ENCODE measurements at places on chromosomes 3 and 15. TPM values are rescaled to one million over a fixed set of nuclear protein-coding genes. Genes with fewer than 3 reads are reported as not detected.

Gene MRPL3
- 121 TPM for polyA plus RNA-seq

DNA sequence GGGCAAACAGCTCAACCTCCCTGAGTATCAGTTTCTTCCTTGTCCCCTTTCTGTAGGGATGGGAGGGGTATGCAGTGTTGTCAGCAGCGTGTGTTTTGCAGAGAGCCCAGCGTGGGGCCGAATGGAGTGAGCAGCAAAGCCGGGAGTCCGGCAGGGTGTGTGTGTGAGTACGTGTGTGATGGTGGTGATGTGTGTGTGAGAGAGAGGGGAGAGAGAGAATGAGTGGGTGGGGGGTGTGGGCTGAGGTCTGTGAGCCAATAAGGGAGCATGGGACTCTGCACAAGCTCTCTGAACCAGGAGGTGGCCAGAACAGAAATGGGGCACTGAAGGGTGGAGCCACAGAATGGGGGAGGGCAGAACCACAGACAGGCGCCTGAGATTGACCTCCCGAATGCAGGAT lies 43.8 kb downstream of the IFT122 start:
- no peak for DNase-seq

GRCh38 chr15:79526376-79526775 lies 94.2 kb downstream of the MINAR1 start:
- DNase-seq = no peak

DNA sequence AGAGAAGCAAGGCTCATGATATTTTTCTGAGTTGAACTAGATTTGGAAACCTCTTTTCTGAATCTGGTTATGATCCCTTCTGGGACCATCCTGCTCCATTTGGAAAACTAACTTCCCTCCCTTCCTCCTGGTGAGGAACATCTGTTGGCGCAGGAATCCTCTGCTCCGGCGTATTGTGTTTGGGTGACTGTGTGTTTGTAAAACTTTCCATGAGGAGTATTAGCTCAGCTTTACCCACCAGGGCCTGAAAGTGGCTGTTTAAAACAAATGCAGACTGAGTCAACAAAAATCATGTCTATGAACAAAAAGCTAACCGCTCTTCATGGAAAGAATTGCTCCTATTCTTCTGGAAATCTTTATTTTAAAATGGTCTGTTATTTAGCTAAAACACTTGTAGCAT lies 17.7 kb downstream of the STARD9 start:
- DNase-seq = no peak

- DNase-seq = no peak
These were observed 436.7 kb upstream of the CFAP20DC start for GRCh38 chr3:59486520-59486919.
